Esophagus muscularis mucosa (tissue), 4 donors: ENCODE measurements at places on chromosomes 6 and 20.

GRCh38 chr6:38110481-38110971, 291.0 kb downstream of the ZFAND3 start:
- DNase-seq = no peak

DNA sequence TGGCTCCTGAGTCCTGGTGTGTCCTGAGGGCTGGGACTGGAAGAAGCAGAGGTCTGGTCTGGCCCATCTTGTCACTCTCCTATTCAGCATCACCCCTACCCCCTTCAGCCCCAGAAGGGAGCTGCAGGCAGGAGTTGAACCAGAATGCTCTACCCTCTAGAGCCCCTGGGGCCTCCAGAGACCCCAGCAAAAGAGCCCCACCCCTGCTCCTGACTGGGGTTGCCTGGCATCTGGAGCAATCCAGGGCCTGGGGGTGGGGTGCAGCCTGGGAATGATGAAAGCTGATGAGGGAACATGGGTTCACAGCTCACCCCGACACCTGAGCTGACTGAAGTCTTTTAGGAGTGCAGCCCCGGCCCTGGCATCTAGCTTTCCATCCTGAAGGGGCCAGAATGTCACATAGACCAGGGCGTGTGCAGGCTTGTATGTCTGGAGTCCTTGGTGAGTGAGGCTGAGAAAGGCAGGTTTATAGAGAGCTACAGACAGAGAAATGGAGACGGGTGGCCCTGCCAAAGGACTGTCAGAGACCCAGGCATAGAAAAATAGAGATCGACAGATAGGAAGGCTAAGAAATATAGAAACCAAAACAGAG, 12.2 kb downstream of the FGD2 start:
- no peak for DNase-seq

- no peak for DNase-seq
These were observed 39.8 kb downstream of the SLC22A2 start for GRCh38 chr6:160218810-160219209.

- peak; percentile 90 for DNase-seq
These were observed 173.8 kb downstream of the ZNF217 start for GRCh38 chr20:53419693-53420460.

GRCh38 chr20:31602779-31603441, 2.2 kb upstream of the ID1 start:
- DNase-seq = no peak

DNA sequence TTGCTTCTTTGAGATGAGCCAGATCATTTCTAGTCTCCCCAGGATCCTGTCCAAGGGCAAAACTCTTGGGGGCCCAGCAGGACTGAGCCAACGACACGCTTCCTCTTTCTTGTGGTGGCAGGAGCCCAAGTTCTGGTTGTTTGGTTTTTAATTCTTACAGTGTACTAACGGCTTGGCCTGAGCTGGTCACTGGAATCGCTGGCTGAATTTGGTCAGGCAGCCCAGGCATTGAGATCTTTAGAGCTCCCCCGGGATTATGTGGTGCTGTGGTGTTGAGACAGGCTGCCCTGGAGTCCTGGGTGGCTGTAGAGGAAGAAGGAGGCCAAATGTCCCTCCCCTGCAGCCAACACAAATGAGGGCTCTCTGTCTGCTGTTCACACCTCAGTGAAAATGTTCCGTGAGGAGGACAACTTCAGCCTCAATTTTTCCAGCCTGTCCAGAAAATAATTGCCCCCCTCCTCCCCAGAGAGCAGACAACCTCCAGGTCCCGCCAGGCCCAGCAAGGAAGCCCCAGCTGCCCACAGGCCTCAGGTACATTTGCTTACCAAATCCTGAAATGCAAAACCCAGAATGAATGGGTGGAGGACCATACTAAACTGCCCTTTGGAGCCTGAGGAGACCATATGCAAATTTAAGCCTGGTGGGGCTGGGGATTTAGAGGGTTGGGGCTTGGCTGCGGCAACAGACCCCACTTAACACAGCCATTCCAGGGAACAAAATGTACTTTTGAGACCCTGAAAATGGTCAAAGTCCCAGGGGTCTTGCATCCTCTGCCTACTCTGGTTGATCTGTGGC, 23.6 kb downstream of the BNIP5 start:
- no peak for DNase-seq

- DNase-seq = no peak
These were observed 1.5 kb downstream of the EBF4 start for GRCh38 chr20:2694008-2694471.

- no peak for DNase-seq
These were observed 2.4 kb upstream of the SYCP2L start for GRCh38 chr6:10884245-10884972.

DNA sequence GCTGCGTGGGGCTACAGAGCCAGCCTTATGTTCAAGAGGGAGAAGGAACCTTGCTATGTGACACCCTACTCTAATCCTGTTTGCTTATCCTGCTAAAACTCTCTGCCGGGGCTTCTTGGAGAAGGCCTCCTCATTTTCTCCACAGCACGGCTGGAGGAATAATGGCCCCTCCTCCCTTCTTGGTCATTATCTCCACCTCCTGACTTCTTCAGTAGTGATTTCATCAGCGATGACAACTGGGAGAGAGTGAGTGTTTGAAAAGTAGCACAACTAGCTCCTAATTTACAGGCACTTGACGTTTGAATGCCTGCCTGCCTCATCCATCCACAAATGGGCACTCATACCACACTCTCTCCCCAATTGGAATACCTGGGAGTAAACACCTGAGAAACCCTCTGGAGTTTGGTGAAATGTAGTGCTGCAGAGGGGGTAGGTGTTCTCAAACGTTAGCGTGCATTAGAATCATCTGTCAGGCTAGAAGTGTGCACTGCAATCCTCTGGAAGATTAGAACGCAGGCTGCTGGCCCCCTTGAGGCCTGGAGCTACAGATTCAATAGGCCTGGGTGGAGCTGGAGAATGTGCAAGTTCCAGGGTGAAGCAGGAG, 148.5 kb downstream of the FOXC1 start:
- DNase-seq = no peak
